ENCODE measurements at places on chromosomes 3 and 15.

DNA sequence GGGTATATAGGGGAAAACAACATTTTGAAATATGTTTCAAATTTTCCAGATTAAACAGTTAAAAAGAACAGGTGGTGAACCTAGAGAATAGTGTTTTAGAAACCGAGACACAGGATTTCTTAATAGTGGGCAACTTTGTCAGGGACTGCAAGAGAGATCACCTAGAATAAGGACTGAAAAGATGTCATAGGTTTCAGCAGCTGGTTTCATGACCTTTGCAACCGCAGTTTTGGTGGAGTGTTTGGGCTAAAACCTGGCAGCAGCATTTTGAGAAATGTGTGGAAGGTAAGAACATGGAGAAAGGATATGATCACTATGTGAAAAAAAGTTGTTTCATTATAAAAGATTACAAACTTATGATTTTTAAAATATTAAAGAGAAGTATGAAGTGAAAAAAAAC is 34.9 kb downstream of the PRKCI start:
- DNase-seq, result no peak

GRCh38 chr3:122031123-122031468 is 9.0 kb upstream of the ILDR1 start:
- DNase-seq, result no peak

GRCh38 chr3:149532489-149533180 is 58.1 kb downstream of the TM4SF4 start:
- DNase-seq, result no peak

- DNase-seq, result no peak
Measured at GRCh38 chr3:158264894-158265293, 155.0 kb downstream of the RSRC1 start.

- no peak for DNase-seq
Measured at GRCh38 chr15:89999676-90000185, 1.4 kb upstream of the ZNF710 start.

GRCh38 chr15:82649226-82649999 is 2.2 kb upstream of the CPEB1 start:
- DNase-seq, result no peak

DNA sequence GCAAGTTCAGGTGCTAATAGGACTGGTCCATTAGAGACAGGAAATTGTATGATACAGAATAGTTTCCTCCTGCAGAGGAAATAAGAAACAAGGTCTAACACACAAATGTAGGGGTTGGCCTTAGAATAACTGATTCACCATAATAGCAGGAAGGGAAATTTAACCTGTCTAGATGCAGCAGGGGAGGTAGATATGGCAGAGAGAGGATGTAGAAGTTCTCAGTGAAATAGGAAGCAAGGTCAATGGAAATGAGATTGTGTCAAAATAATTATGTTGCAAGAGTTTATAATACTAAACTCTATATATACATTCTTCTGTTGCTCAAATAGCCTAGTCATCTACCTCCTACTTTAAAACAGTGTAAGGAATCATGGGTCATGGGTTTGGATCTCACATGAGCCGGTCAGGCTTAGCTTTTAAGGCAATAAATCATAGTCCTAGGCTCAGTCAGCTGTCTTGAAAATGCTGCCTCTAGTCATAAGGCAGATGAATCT is 17.0 kb downstream of the BCL2A1 start:
- no peak for DNase-seq

DNA sequence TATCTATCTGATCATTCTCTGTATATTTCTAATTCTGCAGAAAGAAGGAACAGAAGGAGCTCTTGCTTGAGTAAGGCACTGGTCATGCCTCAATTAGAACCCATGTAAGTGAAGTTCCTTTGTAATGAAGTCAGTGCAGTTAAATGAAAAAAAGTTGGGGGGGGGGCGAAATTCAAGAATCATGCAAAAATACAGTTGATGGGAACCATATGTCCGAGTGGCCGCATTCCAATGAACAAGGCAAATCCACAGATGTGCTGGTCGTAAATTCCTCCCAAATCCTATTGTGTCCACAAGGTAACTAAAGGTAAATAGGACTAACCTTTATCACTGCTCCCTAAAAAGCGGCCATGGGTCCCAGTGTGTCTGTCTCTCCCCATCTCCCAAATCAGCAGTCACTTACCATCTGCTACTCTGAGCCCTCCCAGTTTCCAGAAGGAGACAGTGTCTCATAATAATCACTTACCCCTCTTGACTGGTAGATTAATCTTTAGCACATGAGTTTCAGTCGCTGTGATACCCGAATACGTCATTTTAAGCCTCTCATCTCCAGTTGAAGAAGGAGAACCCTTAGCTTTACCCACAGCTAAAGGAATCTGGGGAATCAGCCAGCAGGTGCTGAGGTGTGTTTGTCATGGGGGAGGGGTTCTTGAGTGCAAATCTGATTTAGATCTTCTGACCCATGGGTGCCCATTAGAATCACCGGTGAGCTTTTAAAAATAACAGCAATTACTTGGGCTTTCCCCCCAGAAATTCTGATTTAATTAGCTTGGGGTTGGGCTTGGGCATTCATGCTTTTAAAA is 56.3 kb upstream of the EPHB3 start:
- DNase-seq, result no peak

DNA sequence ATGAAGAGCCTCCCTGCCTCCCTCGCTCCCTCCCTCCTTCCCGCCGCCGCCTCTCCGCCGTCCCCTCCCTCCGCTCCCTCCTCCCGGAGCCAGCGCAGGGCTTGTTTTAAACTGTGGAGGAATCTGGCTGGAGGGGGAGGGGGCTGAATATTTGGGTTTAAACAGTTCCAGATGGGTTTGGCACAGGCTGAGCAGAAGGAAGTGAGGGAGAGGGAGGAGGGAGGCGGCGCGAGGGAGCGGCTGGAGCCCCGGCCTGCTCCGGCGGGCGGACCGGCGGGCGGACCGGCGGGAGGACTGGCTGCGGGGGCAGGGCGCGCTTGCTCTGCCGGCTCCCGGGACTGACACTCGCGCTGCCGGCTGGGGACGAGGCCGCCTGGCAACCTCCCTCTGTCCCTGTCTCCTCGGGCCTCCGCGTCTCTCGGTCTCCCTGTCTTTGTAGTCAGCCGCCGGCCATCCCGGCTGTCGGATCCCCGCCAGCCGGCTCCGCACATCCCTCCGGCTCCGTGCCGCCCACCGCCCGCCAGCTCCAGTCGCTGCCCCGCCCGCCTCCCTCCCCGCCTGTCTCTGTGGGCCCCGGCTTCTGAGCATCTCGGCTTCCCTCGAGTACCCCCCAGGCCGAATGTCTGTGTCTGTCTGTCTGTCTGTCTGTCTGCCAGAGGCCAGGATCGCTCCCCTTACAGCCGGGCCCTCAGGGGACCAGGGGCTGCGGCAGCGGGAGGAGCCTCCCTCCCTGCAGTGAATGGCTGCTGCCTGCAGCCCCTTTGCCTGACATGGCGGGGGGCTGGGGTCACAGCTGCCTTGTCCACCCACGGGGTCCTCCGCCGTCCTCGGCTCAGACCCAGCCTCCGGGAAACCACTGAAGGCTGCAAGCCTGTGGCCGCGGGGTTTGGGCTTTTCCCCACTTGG is 7.6 kb downstream of the EPHB3 start:
- DNase-seq, result peak; percentile 51

GRCh38 chr3:38003817-38004414 is 13.3 kb downstream of the VILL start:
- no peak for DNase-seq

DNA sequence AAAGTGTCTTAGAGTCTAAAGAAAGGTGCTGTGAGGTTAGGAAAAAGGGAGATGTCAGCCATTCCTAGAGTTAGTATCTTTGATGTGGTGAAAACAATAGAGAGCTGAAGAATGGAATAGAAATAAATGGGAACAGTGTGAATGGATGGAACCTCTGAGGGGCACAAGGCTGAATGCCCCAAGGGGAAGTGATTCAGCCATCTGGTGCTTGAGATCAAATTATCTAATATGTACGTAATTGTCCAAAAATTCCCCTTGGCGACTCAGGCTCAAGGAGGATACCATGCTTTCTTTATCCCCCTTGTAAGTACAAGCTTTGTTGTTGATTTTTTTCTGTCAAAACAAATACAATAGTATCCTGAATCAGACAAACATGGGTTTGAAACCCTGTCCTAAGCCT is 361.6 kb downstream of the LSAMP start:
- no peak for DNase-seq

GRCh38 chr3:2597615-2598014 is 498.9 kb downstream of the CNTN4 start:
- DNase-seq, result no peak

DNA sequence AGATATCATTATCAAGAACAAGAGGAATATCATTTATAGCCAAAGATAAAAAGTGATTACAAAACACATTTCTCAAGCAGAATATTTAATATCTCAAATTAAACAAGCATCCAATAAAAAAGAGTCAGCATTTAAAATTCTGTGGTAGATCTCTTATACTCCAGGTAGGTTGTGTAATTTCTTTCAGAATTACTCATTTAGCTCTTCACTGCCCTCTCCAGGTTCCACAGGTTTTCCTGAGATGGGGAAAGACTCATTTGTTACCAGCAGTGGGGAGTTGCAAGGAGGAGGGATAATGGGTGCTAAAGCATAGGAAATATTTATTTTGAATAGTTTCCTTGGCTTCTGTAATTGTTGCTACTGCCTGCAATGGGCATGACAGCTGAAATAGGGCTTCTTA is 83.1 kb upstream of the RASGRP1 start:
- peak; percentile 2 for DNase-seq

- DNase-seq, result no peak
Measured at GRCh38 chr15:25185156-25185710, 230.4 kb downstream of the SNRPN start.

DNA sequence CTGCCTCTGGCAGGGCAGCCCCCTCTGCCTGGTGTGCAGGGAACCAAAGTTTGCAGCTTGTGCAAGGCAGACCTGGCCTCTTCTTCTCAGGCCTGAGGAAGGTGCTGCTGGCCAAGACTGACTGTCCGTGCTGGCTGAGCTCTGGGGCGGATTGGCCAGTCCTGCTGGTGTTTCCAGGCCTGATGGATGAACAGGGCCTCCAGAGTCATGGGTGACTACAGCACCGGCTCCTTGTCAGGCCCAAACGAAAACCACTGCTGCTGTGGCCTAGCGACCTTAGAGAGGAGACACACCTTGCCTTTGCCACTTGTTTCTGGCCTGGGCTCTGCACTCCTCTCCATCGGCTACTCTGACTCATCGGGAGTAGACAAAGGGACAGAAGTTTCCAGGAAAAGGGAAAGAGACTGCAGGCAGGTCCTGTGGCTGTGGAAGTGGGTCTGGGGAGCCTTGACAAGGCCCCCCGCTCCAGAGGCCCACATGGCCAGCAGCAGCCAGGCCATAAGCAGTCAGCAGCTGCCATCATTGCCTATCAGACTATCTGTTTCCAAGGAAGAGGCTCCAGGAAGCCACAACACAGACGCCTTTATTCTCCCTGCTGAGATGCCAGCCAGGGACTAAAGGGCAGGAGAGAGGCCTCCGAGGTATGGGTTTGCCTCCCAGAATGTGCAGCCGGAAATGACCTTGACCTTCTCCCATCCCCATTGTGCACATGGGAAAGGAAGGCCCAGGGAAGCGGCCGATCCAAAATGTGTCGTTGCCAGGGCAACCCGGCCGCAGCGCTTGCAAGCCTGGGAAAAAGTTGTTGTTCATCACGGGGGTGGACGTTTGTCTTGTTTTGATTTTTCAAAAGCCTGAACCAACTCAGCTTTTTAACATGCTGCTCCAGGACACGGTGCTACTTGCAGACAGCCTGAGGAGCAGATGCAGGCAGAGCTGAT is 160.5 kb downstream of the CHSY1 start:
- DNase-seq, result no peak

GRCh38 chr3:171711461-171712170 is 98.7 kb downstream of the PLD1 start:
- DNase-seq, result no peak

- no peak for DNase-seq
Measured at GRCh38 chr3:40878464-40878905, 320.8 kb upstream of the CTNNB1 start.

DNA sequence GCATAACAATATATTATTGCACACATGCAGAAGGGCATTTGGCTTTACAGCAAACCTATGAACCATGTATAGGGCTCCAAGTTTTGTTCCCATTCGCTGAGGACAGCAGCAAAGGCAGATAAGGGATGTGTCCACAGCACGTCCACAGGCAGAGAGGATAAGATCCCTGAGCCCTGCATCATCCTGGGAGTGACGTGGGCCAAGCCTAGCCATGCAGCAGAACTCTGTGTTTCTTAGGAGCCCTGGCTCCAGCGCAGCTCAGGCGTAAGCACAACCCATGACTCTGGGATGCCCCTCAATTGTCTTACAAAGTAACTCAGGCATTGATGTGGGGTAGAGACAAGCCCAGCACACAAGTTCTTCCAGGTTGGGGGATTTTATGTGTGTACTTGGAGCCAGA is 194.3 kb upstream of the CTDSPL start:
- no peak for DNase-seq

DNA sequence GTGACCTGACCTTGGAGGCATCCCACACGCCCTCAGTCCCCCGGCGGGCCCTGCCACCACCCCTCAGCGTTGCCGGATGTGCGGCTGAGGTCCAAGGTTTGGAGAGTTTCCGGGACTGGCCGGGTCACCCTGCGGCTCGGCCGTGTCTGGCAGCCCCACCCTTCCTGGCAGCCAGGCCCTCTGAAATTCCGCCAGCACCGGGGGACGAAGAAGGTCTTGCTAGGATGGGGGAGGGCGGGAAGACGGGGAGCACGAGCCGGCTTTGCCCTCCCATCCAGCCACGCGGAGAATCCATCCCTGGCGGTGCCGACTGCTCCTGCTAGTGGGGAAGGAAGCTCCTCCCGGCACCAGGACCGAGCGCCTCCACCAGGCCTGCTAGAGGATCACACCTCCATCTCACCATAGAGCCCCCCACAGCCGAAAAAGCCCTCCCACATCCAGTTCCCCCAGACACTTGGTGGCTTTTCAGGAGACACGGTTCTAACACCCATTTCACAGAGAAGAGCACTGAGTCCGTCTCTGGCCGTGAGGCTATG is 81.5 kb downstream of the CPN2 start:
- no peak for DNase-seq

DNA sequence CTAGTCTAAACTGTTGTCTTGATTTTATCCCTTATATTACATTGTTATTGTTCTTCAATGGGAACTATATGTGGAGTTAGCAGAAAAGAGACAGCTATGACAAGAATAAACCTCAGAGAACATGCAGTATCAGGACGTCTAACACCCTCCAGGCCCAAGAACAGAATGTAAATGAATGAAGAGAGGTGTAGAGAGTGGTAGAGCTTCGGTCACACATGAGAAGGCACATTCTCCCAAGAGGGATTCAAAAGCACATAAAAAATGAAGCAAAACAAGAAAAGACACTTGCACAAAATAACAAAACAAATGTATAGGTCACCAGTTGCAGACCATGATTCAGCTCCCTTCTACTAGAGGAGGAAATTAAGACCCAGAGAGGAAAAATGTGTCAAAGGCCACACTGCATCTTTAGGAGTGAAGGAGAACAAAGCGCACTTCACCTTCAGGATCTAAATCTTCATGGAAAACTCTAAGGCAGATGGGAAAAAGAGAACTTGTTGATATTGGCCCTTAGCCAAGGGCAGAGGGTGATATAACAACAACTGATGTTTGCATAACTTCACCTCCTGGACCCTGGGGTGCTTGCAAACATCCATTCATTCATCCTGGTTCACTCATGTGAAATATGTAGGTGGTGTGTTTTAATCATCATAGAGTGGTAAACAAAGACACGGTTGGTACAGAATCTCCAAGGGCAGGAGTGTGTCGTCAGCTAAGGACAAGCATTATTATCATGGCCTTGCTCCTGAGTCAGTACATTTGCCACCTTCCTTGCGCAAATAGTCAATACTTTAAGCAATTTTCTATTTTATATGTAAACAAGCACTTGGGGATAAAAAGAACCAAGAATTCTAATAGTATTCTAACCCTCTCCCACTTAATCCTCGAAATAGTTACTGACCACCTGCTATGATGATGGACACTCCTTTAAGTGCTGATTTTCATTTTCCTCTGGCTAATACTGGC is 8.8 kb downstream of the NEK10 start:
- DNase-seq, result peak; percentile 85

- DNase-seq, result no peak
Measured at GRCh38 chr15:81239190-81239589, 42.5 kb downstream of the IL16 start.
